NCI-H2081 treated with DMSO at 0.1 percent for 48 hours (cell line): ENCODE measurements at places on chromosomes 12 and 14.

DNA sequence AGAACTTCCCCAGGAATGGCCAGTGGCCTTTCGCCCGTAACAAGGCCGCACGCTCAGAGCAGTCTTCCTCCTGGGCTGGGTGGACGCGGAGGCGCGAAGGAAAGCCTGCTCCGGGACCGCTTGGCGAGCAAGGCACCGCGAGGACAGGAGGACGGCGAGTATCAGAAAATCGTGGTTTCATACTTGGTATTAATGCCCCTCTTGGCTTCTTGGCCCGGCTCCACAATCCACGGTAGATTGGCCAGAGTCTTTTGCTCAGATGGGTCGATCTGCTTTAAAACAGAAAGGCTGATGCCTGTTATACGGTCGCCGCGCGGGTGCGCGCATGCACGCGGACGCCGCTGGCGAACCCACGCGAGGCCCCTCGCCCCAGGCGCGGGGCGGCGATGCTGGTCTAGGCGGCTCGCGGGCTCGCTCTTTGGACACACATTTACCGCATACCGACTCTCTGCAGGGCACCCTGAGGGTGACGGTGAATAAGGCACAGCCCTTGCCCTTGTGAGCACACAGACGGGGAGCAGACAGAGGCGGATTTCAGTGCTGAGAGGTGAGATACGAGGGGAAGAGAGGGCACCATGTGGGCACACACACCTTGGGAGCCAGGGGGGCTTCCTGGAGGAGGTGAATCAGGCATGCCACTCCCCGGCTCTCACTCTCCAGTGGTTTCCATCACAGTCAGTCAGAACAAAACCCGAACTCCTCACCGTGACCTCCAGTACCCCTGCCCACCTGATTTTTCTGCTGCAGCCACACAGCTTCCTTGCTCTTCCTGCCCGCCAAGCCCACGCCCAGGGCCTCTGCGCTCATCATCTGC is 100.7 kb downstream of the APAF1 start:
- no peak for DNase-seq

GRCh38 chr12:49674318-49674981 is 32.8 kb downstream of the FMNL3 start:
- no peak for DNase-seq

GRCh38 chr12:74741112-74741511 is 203.5 kb downstream of the ATXN7L3B start:
- DNase-seq, result no peak

DNA sequence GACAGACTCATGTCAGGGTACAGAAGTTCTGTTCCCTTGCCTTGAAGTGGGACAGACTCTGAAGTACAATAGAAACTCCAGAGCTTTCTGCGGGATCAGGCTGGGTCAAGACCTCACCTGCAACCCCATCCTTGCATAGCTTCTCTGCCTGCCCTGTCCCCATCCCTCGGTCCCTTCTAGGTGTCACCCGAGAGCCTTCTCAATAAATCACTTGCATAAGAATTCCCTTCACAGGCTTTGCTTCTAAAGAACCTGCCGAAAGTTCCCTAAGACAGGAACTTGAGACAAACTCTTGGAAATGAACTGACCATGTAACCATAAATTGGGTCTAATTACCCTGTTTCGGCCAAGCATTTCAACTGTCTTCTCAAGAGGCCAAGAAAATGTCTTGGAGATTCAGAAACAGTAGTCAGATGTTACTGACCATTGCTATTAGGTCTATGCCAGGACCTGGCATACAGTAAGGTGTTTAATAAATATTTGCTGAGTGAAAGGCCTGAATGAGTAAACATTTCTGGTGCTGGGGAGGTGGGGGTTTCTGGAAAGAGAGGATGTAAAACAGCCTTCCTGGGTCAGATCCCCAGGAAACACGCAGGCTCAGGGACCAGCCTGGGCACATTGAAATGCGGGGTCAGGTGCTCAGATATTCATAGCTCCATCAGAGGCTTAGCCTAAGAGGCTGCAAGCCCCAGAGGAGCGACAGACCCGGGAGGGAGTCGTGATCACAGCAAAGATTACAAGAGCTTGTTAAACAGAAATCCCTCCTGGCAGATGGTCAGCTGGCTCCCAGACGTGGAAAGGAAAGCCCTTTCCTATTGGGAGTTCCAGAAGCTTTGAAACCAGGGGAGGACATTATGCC is 226.2 kb upstream of the LHX5 start:
- no peak for DNase-seq

- DNase-seq, result peak; percentile 6
Measured at GRCh38 chr12:95674163-95674562, 116.4 kb downstream of the NTN4 start.

- no peak for DNase-seq
Measured at GRCh38 chr12:113329022-113329790, 5.7 kb downstream of the SLC8B1 start.

- no peak for DNase-seq
Measured at GRCh38 chr14:26866721-26867120, 268.9 kb upstream of the NOVA1 start.

GRCh38 chr12:29414368-29414767 is 33.4 kb upstream of the ERGIC2 start:
- no peak for DNase-seq

DNA sequence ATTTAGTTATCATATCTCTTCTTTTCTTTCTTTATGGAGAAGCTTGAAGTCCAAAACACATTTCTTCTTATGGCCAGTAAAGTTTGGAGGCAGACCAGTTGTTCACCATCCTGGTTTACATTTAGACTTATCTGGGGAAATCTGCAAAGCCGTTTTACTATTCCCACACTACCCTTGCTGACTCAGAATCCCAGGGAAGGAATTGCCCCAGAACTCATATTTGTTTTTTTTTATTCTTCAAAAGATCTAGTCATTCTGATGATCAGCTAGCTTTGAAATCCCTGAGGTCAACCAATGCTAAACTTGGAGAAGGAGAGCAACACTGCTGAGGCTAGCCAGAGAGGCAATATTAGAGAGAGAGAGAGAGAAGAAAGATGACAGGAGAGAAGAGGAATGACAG is 12.3 kb upstream of the LMO3 start:
- no peak for DNase-seq

DNA sequence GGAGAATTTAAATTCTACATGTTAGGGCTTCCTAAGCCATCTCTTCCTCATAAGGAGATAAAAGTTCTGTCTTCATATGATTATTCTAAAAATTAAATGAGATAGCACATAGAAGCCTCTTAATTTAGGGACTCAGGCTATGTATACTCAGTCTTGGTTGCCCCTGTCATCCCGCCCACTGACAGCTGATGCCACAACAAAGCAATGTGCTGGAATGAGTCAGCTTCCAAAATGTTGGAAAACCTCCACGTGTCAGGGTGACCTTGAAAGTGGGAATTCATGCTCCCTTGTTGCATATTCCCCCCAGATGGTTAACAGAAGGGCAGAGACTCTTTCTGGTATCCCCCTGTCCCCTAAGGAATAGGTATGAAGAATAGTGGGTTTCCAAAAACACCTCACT is 238.0 kb upstream of the DDHD1 start:
- DNase-seq, result no peak

DNA sequence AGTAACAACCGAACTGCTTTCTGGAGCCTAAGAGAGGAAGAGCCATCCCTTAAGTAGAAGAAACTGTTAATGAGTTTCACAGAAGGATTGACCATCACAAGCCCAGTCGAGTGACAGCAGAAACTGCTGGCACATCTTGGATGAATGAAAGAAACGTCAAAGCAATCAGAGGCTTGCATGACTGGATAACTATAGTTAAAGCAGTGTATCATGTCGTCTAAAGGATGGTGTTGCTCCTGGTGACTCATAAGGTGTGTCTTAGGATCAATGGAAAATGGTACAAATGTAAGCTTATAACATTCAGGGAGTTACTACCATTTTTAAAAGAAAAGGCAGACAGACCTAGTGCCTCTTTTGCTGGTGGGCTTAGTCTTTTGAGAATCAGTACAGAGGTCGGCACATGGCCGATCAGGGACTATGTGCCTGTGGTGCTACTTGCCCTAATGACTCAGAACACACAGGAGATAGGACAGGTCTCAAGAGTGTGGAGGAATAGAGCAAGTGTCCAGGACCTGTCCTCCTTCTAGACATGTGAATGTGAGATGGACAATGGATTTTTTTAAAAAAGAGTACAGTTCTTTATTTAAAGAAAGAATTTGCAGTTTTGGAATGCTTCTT is 55.7 kb downstream of the TMX1 start:
- DNase-seq, result no peak

DNA sequence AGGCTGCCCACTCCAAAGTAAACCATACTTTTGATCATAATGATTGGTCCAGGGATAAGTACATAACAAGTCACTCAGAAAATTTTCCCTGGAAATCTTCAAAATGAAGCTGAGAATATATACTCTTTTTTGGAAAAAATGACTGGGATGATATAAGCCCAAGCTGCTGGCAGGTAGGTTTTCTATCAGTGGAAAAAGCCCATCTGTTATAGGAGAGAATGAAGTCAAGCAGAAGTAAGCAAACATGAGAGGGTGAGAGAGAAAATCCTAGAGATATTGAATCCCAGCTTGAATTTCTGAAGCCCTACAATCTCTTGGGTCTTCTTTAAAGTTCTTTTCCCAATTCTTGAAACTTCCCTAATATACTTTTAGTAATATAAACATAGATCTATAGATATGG is 37.3 kb upstream of the ZDHHC17 start:
- DNase-seq, result no peak

- no peak for DNase-seq
Measured at GRCh38 chr12:112964067-112964670, 14.2 kb upstream of the OAS2 start.

- no peak for DNase-seq
Measured at GRCh38 chr12:53498235-53498630, 1.0 kb downstream of the MAP3K12 start.

- DNase-seq, result no peak
Measured at GRCh38 chr14:88422919-88423650, 37.6 kb downstream of the SPATA7 start.

DNA sequence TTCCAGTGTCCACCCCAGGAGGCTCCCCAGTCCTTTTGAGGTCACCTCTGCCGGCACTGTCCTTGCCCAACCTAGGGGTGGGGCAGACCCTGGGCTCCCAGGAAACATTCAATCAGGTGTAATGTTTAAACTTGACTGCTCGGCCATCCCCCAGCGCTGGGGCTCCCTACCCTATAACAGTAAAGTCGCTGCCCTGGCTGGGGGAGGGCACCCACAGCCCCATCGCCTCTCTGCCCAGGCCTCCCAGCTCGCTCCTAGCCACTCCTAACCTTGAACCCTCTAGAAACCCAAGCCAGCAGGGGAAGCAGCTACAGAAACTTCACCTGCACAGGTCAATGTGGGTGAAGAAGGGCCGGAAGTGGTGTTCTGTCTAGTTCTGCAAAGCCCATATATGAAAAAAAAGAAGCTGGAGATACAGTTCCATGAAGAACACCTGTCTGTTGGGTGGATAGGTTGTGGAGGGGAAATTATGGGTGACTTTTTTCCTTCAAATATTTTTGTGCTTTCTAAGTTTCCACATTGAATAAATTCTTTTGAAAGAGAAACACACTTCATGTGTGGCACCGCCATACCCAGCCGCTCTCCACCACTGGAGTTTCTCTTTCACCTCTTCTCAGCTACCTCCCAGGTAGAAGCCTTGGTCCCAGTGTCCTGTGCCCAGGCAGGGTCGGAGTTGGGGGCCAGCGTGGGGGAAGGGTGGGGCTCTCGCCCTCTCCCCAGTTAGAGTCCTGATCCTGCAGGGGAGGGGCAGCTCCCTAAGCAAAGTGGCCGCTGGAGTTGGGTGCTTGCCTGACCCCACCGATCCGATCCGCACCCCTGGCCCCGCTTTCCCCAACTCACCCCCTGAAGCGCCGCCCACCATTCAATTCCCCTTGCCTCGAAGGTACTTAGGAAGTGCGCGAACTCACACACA is 1.1 kb downstream of the CLMN start:
- DNase-seq, result no peak

DNA sequence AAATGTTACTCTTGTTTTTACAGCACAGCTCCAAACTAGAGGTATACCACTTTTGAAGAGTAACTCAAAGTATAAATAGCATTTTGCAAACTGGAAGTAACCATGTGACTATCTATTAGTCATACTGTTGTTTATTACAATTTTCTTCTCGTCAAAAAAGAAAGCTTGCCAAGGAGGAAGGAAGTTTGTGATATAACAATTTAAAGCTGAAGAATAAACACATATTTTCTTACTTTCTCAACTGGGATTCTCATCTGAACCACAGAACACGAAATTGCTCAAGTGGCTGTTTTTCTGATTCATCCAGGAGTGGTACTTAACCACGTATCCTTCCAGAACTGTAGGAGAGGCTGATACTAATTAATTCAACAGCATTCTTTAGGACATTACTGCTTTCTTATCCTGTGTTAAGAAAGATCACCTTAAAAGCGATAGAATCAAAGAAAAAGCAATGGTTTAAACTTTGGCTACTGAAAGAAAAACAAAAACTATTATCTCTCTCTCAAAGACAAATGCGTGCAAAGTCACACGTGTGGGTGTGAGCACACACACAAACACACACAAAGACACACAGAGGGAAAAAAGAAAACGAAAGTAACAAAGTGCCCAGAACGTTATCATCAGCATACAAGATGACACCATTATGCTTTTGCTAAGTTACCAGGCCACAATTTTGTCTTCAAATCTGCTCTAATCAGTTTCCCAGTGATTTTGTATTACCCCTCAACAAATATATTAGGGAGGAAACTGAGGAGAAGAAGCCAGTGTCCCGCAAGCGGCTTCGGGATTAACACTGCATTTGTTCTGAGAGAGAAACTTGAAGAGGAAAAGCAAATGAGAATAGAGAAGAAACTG is at the start of gene CLEC2B:
TSS of gene CLEC2B (minus strand) at position 48 of the 855 bp plus-strand sequence.
- no peak for DNase-seq

- DNase-seq, result no peak
Measured at GRCh38 chr12:66279123-66279712, 23.1 kb upstream of the HELB start.

- DNase-seq, result no peak
Measured at GRCh38 chr14:101963052-101963451, 1.3 kb upstream of the DYNC1H1 start.

DNA sequence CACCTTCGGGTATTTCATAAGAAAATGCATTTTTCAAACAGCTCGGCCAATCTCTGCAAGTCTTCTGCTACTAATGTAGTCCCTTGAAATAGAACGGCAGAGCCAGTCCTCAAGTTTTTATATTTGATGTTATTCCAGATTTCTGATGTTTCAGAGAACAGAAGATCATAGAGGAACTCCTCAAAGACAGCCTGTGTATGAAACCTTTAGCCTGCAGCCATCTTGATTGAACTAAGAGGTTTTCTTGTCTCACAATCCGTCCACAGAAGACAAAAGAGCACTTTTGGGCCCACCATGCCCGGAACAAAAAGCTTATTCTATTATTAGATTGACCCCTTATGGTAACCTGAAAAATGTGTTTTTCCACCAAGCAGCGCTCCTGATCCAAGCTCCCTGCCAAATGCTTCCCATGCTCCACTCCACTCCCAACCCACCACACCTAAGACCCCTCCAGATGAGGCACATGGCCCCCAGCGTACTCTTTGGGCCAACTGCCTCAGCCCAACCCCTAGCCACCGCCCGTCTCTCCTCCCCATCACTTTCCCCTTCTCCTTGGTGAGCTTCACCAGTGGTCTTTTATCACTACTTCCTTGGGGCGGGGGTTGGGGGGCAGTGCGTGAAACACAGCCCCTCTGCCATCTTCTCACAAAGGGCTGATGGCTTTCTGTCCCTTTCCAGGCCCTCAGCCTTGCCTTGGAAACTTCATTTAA is 175.8 kb downstream of the CALM1 start:
- no peak for DNase-seq
